ENCODE measurements at places on chromosomes 5 and 9.

GRCh38 chr9:111458139-111459009, 25.8 kb downstream of the ECPAS start:
- no peak for DNase-seq

DNA sequence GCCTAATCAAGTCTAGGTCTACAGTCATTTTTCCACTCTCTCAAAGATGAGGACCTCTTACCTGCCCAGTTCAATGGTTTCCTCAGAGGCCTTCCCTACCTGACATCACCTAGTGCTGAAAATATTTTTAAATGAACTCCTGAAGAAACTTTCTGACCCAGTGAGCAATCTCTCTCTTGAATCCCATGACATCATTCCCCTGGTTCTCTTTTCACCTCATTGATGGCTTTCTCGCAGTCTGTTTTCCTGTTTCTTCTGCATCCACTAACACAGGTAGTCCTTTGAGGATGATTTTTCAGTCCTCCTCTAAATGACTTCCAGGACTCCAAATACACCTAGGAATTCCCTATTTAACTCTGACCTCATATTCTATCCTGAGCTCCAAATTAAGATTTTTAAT, 40.3 kb downstream of the SCAI start:
- DNase-seq = no peak

GRCh38 chr5:83991566-83992224, 271.0 kb upstream of the HAPLN1 start:
- DNase-seq = no peak

- peak; percentile 35 for DNase-seq
These were observed 1.8 kb upstream of the WDR31 start for GRCh38 chr9:113341712-113342410.

DNA sequence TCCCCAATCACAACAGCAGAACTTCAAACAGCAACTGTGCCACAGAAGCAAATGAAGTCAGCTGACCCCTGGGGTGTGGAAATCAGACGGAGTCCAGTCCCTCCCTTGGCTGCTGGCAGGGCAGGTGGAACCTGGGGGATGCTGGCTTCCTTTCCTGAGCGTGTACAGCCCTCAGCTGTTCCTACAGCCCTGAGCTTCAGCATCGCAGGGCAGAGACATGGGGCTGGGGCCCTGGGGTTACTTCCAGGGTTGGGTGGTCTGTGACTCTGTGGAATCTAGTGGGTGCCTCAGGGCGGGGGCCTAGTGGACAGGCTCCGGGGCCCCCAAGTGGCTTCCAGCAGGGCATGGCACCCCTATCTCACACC, 7.3 kb upstream of the RXRA start:
- peak; percentile 55 for DNase-seq

DNA sequence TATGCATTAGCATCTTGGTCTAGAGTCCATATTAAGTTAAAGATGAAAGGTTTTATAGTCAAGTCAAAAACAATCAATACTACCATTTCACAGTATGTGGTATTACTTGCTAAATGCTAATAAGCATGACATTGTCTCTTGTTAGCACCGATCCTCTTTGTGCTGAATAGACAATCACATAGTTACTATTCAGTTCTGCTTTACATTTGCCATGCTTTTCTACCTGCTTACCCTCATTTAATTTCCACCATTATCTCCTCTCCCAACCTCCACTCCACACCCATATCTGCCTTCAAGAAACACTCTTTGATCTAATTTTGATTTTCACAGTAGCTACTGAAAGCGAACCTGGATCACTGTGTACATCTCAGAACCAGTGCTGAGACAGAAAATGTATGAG, 16.8 kb downstream of the MEGF9 start:
- DNase-seq = no peak

DNA sequence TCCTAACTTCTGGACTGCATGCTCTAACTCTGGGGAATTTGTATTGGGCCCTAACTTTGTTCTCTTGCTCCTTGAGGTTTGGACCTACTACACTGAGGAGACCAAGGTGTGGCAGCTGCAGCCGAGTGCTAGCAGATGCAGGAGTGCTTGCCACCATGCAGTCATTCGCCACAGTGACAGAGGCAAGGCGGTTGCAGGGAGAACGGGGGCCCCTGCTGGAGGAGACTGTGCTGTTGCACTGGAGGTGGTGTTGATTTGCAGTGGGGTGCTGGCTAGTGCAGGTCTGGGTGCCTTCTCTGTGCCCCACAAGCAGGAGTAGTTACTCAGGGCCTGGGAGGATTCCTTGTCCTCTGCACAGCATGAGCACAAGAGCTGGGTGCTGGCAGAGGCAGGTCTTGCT, 22.4 kb upstream of the DIRAS2 start:
- peak; percentile 35 for DNase-seq

DNA sequence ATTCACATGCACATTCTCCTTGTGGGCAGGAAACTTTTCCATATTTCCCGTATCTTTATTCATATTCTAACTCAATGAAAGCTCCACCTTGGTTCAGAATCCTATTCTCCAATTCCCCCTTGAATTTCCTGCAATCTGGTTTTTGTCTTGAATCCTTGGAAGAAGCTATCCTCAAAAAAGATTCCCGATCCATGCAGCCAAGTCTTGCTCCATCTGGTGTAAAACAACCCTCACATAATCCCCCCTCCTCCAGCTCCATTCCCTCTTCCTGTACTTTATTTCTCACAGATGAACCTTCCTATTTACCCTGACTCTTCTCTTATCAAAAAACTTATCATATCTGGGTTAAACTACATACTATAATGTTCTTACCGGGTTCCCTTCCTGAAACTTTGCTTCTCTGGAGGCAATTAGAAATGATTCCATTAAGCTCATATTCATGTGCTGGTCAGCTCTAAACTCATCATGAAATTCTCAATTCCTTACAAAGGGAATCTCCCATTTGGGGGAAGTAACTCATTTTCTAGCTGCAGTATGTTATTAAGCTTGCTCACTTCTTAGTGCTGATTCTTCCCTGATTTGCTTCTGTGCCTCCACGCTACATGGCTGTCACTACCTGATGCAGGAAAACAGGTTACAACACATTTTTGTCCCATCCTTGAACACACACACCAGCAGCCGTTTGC, 81.7 kb downstream of the GNAQ start:
- no peak for DNase-seq

- DNase-seq = peak; percentile 96
These were observed 10.1 kb downstream of the CAMK2A start for GRCh38 chr5:150279330-150280020.

GRCh38 chr5:169301386-169301934, 521 bp upstream of the SLIT3 start:
- no peak for DNase-seq

DNA sequence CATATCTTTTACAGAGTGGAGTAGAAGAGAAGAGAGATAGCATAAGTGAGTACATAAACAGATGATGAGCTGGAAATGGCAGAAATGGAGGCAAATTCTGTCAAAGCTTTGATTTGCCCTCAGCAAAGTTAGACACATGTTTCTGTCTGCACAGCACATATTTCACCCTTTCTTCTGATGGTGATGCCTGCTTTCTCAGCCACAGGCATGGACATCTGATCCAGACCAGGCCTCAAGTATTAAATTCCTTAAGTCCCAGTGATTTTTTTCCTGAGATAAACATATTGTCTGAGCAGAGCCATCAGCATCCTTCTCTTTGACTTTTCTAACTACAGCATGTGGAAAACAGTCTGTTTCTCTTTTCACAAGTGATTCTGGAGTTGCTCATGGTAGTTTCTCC, 409.8 kb downstream of the MAN2A1 start:
- no peak for DNase-seq

GRCh38 chr9:110619831-110620230, 40.3 kb upstream of the SVEP1 start:
- DNase-seq = no peak

DNA sequence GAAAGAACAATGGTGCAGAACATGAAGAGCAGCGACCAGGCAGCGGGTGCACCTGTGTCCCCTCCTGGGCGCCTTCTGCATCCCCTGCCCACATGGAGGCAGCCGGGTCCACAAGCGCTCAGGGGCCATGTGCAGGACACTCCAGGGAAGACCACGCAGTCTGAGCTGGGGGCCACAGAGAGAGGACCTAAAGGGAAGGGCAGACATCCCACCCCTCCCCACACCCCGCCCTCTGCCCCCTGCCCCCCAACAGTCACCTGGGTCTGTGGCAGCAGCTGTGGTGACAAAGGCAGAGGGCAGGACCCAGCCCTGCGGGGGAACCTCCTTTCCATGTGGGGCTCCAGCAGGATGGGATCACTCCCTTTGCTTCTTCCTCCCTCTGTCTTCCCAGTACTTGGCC, 805.7 kb downstream of the CDH9 start:
- no peak for DNase-seq

DNA sequence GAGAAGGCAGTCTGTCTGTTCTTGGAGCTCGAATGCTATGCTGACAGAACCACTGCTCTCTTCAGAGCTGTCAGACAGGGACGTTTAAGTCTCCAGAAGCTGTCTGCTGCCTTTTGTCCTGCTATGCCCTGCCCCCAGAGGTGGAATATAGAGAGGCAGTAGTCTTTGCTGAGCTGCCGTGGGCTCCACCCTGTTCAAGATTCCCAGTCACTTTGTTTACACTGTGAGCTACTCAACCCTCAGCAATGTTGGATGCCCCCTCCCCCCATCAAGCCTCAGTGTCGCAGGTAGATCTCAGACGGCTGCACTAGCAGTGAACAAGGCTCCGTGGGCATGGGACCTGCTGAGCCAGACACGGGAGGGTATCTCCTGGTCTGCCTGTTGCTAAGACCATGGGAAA, 344.2 kb downstream of the TMEM161B start:
- DNase-seq = no peak

GRCh38 chr5:31047621-31048020, 145.9 kb upstream of the CDH6 start:
- DNase-seq = peak; percentile 93

DNA sequence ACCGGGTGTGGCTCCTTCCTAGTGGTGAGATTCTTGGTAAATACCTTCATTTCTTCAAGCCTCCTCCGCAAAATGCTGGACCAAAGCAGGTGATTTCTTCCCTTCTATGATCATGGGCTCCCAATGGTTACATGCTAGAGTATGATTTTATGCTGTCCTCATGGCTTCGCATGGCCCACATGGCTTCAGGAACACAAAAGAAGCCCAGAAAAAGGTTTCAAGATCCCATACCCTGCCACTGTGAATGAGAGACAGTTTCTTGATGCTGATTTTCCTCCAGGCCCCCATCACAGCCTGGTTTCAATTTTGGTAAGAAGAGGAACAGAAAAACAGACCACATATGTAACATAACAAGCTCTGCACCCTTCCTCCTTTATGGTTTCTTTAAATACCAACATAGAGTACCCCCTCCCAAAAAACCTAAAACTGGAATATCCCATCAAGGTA, 2.4 kb upstream of the RXFP3 start:
- no peak for DNase-seq

- DNase-seq = no peak
These were observed 426.7 kb downstream of the ZSWIM6 start for GRCh38 chr5:61758711-61759110.

All from NCI-H69 (cell line).